ENCODE measurements at places on chromosomes 5 and 9.

DNA sequence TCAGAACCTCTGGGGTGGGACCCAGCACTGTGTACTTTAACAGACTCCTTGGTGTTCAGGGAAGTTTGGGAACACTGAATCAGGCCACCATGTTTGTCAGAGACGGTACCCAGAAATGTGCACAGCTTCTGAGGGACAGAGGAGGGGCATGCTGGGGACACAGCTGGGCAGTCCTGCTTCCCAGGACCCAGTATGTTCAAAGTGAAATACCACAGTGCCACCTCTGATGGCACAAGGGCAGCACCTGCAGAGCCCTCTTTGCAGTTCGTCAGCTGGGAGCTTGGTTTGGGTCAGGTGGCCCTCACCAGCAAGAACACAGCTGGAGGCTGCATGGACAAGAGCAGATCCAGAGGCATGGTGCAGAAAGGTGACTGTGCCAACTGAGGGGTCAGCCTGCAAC lies 51.2 kb downstream of the NDST1 start:
- DNase-seq, result no peak
- H3K36me3 ChIP-seq, result peaks cover 35% of the 10 kb centered on the region
- no peaks in the 10 kb centered on the region for H3K27me3 ChIP-seq
- H3K4me1 ChIP-seq, result peaks cover 24% of the 10 kb centered on the region

DNA sequence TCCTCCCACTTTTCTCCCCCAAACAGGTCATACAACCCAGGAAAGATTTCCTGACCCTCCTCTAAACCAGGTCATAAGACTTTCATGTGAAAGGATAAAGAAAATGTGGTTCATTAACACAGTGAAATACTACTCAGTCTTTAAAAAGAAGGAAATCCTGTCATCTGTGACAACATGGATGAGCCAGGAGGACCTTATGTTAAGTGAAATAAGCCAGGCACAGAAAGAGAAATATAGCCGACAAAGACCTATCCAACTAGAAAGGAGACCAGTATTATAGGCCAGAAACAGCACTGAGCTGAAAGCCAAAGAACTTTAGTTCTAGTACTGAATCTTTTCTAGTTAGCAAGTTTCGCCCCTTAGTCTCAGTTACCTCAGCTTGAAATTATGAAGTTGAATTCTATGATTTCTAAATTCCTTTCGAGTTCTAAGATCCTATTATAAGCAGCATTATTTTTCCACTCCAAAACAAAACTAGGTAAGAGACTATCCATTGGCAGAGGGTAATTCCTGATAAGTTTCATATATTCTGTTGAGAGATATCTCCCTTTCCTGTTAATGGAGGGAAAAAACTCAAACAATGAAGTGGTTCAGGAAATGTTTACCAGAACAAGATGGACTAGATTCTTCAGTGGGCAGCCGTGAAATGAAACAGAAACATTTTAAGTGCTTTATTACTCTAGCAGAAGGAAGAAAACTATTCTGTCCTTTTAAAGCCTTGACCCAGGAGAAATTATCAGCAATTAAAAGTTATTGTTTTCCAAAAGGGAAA lies 42.5 kb downstream of the GNA14 start:
- no peak overlapping the region for H3K27ac ChIP-seq
- H3K4me3 ChIP-seq, result no peak overlapping the region
- H3K36me3 ChIP-seq, result no peaks in the 10 kb centered on the region
- H3K27me3 ChIP-seq, result peaks cover 23% of the 10 kb centered on the region
- H3K4me1 ChIP-seq, result no peaks in the 10 kb centered on the region

GRCh38 chr9:2307480-2307879 lies 292.3 kb downstream of the SMARCA2 start:
- no peaks in the 10 kb centered on the region for H3K27me3 ChIP-seq
- H3K4me3 ChIP-seq, result no peak overlapping the region

DNA sequence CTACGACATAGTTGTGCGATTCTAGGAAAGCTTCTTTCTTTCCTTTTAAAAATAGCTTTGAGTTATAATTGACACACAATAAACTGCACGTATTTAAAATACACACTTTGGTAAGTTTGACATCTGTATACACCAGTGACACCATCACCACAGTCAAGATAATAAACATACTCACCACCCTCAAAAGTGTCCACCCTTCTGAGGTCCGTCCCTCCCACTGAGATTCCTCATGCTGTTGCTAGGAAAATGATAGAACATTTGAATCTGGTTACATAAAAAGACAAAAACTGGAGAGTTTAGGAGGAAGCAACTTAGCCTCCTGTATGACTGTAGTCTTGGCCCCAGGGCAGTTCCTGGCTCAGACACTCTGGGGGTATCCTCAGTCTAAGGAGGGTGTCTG lies 17.2 kb downstream of the S100Z start:
- no peaks in the 10 kb centered on the region for H3K36me3 ChIP-seq
- no peak overlapping the region for H3K27ac ChIP-seq
- H3K4me1 ChIP-seq, result no peaks in the 10 kb centered on the region
- no peak overlapping the region for H3K4me3 ChIP-seq
- no peak for DNase-seq

GRCh38 chr5:111453747-111454146 lies 58.6 kb downstream of the STARD4 start:
- DNase-seq, result peak; percentile 48
- H3K4me3 ChIP-seq, result peak overlapping the region; percentile 25
- H3K27ac ChIP-seq, result peak overlapping the region; percentile 78
- H3K36me3 ChIP-seq, result no peaks in the 10 kb centered on the region
- peaks cover 14% of the 10 kb centered on the region for H3K4me1 ChIP-seq
- peaks cover 4% of the 10 kb centered on the region for H3K27me3 ChIP-seq

GRCh38 chr9:108259917-108260675 lies 595.7 kb downstream of the ACTL7B start:
- H3K36me3 ChIP-seq, result no peaks in the 10 kb centered on the region
- H3K27ac ChIP-seq, result no peak overlapping the region
- H3K4me1 ChIP-seq, result no peaks in the 10 kb centered on the region

GRCh38 chr9:116451500-116452115 lies 235.5 kb upstream of the TRIM32 start:
- peak overlapping the region; percentile 18 for H3K27ac ChIP-seq
- no peaks in the 10 kb centered on the region for H3K36me3 ChIP-seq
- no peak overlapping the region for H3K4me3 ChIP-seq
- no peak for DNase-seq

- no peaks in the 10 kb centered on the region for H3K27me3 ChIP-seq
- peaks cover 12% of the 10 kb centered on the region for H3K36me3 ChIP-seq
- H3K4me1 ChIP-seq, result peaks cover 26% of the 10 kb centered on the region
- H3K27ac ChIP-seq, result no peak overlapping the region
- no peak for DNase-seq
- H3K4me3 ChIP-seq, result no peak overlapping the region
Observed at GRCh38 chr9:134676361-134676760, 34.8 kb downstream of the COL5A1 start.

DNA sequence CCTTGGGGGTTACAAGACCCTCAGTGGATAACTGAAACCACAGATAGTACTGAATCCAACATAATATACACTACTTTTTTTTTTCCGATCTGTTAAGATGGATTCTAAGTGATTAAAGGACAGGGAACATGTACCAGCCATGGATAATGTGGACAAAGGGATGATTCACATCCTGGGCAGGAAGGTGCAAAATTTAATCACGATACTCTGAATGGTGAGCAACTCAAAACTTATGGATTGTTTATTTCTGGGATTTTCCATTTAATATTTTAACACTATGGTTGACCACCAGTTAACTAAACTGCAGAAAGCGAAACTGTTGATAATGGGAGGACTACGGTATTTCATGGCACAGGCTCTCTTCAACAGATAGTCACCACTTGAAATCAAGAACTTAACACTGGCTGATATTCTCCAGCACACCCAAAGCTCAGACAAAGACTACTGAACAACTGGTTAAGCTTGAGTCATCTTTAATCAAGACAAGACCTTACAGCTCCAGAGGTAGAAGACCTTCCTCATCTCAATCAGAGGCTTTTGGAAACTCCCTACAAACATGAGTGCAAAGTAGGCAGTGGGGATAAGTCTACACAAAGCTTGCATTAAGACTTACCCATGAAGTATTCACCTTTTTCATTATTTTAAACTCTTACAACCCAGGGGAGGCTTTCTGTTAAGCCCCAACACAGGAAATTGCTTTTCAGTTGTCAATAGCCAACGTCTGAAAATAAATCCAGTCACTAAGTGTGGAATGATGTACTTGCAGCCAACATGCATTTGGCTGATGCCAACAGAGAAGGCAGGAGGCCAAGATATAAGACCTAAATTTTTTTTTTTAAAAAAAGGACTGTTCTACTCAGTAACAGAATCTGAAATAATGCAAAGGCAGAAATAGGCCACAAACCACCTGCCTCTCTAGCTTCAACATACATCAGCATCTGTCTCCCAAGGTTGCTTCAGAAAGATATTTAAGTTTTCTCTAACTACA lies 78.7 kb downstream of the ELAVL2 start:
- no peaks in the 10 kb centered on the region for H3K27me3 ChIP-seq
- H3K27ac ChIP-seq, result no peak overlapping the region
- no peaks in the 10 kb centered on the region for H3K4me1 ChIP-seq
- no peak for DNase-seq
- no peaks in the 10 kb centered on the region for H3K36me3 ChIP-seq

DNA sequence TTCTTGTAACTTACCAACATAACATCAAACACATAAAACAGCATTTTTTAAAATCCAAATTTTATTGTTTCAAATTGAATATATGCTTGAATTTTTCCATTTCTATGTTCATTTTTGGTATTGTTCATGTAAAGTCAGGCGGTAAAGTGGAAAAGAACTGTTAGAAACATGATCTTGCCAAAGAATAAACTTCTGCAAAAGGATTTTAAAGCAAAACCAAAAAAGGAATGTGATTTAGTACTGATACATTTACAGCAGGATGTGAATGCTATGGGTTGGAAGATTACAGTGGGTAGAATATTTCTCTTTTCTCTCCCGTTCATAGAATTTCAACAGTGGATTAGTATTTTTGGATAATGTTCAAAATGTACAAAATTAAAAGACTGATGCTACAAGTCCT lies 277.2 kb upstream of the MPDZ start:
- peaks cover 11% of the 10 kb centered on the region for H3K27me3 ChIP-seq
- no peaks in the 10 kb centered on the region for H3K36me3 ChIP-seq
- no peak overlapping the region for H3K27ac ChIP-seq
- no peaks in the 10 kb centered on the region for H3K4me1 ChIP-seq
- no peak for DNase-seq

DNA sequence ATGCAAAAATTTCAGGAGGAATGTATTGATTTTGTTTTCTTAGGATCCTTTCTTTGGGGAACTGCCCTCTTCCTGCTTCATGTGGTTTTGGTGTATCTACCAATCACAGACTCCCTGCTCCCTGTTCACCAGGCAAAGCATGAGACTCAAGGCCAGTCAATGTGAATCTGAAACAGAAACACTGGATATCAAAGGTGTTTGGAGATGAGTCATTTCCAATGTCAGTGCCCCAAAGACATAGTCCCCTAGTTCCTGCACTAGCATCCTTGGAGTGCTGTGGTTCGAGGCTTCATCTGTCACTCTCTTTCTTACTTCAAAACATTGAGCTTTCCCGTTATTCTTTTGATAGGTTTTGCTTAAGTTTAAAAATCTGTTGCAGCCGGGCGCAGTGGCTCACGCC lies 8.1 kb downstream of the PPP3R2 start:
- no peak for DNase-seq
- H3K36me3 ChIP-seq, result no peaks in the 10 kb centered on the region
- no peaks in the 10 kb centered on the region for H3K4me1 ChIP-seq
- H3K27ac ChIP-seq, result no peak overlapping the region
- no peaks in the 10 kb centered on the region for H3K27me3 ChIP-seq
- no peak overlapping the region for H3K4me3 ChIP-seq

GRCh38 chr9:127897193-127897692 lies 2.2 kb downstream of the ST6GALNAC6 start:
- peak overlapping the region; percentile 89 for H3K27ac ChIP-seq
- H3K4me1 ChIP-seq, result peaks cover 25% of the 10 kb centered on the region
- H3K4me3 ChIP-seq, result peak overlapping the region; percentile 44
- H3K36me3 ChIP-seq, result peaks cover 45% of the 10 kb centered on the region

- H3K4me3 ChIP-seq, result no peak overlapping the region
- DNase-seq, result no peak
- no peaks in the 10 kb centered on the region for H3K27me3 ChIP-seq
- H3K27ac ChIP-seq, result no peak overlapping the region
- H3K4me1 ChIP-seq, result no peaks in the 10 kb centered on the region
Observed at GRCh38 chr9:27476870-27477515, 47.1 kb upstream of the IFNK start.

GRCh38 chr9:101311758-101312420 lies 72.9 kb downstream of the BAAT start:
- no peaks in the 10 kb centered on the region for H3K27me3 ChIP-seq
- no peaks in the 10 kb centered on the region for H3K36me3 ChIP-seq
- no peaks in the 10 kb centered on the region for H3K4me1 ChIP-seq
- no peak overlapping the region for H3K27ac ChIP-seq
- H3K4me3 ChIP-seq, result no peak overlapping the region

DNA sequence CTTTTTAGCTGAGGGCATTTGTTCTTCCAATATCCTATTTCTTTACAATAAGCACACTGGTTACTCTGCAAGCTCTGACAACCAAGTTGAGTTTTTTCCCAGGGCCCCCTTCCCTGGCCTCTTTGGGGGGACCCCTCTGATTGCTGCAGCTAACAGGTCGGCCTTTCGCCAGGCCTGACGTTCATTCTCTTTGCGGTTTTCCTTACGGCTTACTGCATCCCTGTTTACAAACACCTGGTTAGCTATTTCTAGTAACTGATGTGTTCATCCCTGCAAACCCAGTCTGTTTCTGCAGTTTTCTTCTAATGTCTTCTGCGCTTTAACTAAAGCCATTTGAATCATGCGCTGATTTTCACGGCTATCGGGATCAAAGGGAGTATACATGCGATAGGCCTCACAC lies 37.5 kb upstream of the PPP1R26 start:
- H3K27ac ChIP-seq, result no peak overlapping the region
- H3K4me3 ChIP-seq, result no peak overlapping the region
- H3K36me3 ChIP-seq, result no peaks in the 10 kb centered on the region
- H3K4me1 ChIP-seq, result no peaks in the 10 kb centered on the region

DNA sequence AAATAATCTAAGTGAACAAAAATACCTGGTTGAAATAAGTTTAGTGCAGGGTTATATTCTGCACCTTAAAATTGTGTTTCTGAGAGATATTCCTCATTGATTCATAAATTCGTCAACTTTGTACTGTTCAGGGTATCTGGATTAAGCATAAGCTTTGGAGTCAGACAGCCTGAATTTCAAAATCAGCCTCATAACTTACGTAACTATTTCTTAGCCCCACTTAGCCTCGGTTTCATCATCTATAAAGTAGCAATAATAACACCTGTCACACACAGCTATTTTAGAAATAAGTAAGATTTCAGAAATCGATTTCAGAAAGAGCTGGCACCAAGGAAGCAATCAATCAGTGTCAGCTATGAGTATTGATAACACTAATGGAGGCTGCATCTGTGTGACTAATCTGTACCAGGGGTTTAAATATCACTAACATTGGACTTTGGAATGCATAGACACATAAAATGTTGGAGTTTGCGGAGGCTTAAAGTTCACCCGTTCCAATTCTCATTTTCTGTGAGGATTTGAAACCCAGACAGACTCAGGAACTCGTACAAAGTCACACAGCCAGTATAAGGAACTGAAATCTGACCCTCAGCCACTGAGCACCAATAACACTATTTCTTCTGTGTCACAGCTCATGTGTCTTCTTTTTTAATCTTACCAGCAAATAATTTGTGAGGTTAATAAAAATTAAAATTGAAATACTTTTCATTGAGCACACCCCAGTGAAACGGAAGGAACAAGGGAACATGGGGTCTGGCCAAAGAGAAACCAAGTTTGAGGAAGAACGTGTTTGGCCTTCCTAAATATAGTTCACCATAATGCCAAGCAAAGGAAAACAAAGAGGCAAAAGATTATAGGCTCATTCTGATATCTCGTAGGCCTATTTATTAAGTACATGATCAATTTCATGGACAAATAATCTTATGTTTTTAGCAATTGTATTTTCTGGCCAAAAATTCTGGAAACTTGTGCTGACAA lies 194.4 kb upstream of the PTGER4 start:
- DNase-seq, result no peak
- no peaks in the 10 kb centered on the region for H3K36me3 ChIP-seq
- H3K27me3 ChIP-seq, result no peaks in the 10 kb centered on the region
- H3K27ac ChIP-seq, result no peak overlapping the region
- H3K4me1 ChIP-seq, result peaks cover 10% of the 10 kb centered on the region
